ENCODE measurements at places on chromosomes 7 and 10.

DNA sequence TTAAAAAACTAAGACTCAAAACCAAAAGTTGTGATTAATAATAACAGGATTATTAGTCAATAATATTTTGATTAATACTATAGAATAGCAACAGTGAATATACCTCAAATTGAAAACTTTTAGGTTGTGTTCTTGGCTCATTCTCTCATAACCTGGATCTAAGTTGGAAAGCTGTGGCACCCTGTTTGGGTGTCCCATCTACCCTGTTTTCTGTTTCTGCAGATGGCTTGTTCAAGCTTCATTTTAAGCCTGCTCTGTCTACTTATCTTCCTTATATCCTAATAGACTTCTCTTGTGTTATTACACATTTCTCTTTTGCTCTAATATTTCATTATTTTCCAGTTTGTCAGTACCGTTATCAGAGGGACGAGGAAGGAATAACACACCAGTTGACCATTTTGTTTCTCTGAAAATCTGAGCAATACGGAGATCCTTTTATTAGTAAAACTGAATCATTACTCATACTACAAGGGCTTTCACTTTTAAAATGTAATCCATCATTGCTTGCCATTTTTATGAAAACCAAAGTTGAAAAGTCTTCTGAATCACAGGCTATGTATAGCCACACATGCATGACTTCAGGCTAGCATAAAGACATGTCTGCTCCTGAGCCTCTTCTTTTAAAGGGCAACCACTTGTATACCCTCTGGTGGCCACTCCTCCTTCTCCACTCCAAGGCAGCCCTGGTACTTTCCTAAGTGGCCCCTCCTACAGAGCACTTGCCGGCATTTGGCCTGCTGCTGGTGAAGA, 22.3 kb downstream of the COX15 start:
- no peak for DNase-seq

DNA sequence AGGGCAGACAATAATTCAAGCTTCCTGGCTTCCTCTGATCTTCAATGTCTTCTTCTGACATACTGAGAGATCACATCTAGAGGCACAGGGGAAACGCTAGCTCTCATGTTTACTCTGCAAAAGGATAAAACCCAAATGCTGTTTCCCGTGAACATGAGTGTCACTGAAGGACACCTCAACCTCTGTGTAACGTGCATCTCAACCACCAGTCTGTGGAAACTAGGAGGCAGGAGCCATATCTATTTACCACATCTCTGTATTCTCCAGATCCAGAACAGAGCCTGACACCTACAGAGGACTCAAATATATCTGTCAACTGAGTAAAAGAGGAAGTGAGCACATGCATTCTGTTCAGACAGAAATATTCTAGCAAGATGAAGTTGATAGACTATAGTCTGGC, 140.3 kb upstream of the TARP start:
- DNase-seq, result no peak

- DNase-seq, result no peak
These were observed 22.8 kb downstream of the SLC25A40 start for GRCh38 chr7:87853237-87853864.

- peak; percentile 18 for DNase-seq
These were observed 91.9 kb upstream of the JAZF1 start for GRCh38 chr7:28272461-28272877.

DNA sequence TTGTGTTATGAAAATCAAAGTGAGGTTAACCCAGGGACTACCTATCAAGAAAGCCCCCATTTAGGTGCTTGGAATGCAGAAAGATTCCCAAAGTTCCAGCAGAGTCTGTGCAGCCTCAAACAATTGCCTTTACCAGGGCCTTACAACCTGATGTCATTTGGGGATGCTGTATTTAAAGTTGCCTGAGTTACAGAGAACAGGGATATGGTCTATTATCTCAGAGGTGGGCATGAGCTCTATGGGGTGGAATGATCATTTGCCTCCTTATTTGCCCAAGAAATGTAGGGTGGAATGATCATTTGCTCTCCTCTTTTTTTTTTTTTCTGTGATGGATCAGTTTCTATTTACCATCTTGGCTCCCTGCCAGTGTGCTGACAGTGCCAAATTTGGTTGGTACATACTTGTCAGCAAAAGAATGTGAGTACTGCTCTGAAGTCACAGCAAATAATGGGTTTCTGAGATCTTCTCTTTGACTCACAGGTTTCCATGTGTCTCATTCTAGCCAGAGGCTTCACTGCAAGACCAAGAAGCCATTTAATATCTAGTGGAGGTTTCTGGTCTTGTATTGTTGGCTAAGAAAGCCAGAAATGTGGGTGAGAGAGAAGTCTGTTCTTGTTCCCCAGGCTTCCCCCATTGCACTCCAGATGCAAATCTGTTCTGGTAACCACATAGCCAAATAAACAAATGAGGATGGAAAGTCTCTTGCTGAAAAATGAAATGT, 45.5 kb upstream of the ZNRF2 start:
- no peak for DNase-seq

DNA sequence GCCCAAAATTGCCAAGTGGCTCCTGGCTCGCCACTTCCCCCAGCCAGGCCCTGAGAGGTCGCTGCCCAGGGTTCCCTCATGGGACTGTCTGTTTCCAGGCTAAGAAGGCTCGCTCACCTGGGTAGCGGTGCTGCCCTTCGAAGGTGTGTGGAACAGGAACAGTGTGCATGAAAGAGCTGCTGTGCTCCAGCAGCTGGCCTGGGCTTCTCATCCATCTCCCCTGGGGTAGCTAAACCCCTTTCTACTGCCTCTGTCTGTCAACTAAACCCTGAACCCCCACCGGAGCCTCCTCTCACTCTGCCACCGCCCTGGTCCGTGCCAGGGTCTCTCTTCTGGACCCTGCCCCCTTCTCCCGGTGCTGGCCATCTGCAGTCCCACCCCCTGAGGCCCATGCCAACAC, 152.9 kb downstream of the EBF3 start:
- DNase-seq, result no peak

DNA sequence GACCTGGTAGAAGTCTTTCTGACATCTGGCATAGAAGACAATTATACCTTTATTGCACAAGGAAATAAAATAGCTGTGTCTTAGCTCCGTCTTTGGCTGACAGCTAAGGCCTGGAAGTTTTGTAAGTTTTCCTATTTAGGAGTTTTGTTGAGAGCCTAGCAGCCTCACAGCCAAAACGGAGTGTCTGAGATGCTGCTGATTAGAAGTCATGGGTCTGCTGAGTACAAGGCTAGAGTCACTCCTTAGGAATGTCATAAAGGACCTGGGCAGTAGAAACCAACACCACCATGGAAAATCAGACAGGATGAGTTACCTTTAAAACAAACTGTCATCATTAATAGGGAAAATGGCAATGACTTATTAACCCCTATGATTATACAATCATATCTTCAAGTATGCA, 442.5 kb downstream of the KCNMA1 start:
- no peak for DNase-seq

GRCh38 chr10:132468216-132468615, 69.4 kb upstream of the INPP5A start:
- DNase-seq, result no peak

- DNase-seq, result no peak
These were observed 66.7 kb upstream of the PDZD8 start for GRCh38 chr10:117441812-117442443.

DNA sequence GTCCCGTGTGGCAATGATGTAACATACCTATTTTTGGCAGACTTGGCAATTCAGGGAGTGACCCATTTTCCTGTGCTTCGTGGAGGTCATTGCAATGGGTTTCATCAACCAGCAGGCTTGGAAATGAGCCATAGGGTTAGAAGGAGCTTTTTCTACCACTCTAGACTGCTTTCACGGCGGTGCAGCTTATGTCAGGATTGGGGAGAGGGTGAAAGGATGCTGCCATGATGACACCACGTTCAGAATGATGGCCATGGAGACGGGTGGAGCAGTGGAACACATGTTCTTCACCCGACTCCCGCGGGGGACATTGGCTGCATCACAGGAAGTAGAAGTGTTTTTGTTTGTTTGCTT, 220.2 kb downstream of the EMX2 start:
- no peak for DNase-seq

DNA sequence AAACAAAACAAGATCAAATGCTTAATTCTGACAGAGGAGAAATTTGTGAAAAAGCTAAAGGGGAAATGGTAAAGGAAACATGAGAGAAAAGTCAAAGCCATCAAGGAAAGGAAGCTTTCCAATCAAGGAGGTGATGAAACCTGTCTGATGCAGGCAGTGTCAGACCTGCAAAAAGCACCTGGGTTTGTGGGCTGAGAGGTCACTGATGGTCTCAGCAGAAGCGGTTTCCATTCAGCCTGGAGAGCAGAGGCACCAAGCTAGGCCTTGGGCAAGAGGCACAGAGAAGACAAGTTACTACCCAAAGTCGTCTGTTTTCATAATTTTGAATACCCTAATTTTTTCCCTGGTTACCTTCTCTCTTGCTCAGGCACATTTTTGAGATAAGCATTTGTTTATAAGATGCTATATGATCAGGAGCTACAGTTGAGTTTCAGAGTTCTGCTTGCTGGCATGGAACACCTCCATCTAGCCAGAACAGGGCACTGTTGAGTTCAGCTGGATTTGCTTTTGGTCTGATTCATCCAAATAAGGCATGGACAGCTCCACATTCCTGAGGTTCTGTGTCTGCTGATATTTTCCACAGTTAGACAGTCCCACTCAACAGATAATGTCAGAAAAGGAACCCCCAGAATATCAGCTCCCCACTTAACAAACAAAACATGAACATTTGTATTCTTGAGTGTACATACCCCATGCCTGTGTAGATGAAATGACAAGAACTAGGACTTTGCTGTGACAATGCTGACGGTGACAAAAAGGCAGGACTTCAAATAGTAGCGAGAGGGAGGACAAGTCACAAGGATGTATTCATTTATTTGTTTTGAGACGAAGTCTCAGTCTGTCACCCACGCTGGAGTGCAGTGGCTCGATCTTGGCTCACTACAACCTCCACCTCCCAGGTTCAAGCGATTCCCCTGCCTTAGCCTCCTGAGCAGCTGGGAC, 4.9 kb upstream of the PPIA start:
- DNase-seq, result no peak

DNA sequence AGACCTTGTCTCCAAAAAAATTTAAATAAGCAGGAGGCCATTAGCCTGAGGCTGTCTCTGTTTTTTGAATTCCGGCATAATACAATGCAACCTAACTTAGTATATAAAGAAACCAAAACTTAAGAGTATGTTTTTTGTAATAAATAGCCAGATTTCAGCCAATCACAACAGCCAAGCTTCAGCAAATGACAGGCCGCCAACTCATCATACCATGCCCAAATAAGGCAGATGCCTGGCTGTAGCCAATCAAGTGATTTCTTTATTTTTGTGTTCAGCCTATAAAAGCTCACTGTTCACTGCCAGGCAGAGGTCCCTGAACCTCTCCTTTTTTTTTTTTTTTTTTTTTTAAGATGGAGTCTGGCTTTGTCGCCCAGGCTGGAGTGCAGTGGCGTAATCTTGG, 12.7 kb upstream of the PURB start:
- DNase-seq, result no peak

DNA sequence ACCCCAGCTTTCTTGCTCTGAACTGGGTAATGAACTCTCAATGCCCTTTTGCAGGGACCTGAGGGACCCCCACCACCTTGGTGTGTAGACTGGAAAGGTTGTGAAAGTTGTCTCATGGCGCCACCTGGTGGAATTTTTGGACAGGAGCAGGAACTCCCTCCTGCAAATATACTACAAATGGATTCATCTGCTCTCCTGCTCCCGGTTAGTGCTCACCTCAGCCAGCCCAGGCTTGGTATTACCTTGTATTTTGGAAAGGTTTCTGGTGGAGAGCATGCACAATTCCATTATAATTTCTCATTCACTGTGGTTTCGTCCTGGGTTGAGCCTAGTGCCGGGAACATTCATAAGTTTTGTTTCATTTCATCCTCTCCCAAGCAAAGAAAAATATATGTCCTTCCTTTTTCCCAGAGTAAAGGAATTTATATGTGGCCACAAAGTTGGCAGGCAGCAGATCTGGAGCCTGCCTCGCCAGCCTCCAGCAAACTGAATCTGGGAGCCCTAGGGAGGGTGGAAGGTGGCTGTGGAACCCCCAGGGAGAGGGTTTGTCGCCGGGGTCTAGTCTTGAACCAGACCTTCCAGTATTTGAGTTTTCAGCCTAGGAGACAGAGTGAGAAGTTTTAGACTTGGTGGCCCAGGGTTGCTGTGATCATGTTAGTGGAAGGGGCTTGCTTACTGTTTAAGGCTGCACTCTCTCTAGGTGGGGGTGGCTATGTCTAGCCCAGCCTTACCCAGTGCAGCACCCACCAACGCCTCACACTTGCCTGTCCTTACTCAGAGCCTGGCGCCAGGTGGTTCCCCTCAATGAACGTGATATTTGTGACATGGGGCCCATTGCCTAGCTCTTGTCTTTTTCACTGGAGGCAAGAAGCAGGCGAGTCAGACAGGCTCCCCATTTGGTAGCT, 9.5 kb downstream of the FAM241B start:
- peak; percentile 70 for DNase-seq
